ENCODE measurements at places on chromosomes 1 and 21. TPM values are rescaled to one million over a fixed set of nuclear protein-coding genes. Genes with fewer than 3 reads are reported as not detected.

DNA sequence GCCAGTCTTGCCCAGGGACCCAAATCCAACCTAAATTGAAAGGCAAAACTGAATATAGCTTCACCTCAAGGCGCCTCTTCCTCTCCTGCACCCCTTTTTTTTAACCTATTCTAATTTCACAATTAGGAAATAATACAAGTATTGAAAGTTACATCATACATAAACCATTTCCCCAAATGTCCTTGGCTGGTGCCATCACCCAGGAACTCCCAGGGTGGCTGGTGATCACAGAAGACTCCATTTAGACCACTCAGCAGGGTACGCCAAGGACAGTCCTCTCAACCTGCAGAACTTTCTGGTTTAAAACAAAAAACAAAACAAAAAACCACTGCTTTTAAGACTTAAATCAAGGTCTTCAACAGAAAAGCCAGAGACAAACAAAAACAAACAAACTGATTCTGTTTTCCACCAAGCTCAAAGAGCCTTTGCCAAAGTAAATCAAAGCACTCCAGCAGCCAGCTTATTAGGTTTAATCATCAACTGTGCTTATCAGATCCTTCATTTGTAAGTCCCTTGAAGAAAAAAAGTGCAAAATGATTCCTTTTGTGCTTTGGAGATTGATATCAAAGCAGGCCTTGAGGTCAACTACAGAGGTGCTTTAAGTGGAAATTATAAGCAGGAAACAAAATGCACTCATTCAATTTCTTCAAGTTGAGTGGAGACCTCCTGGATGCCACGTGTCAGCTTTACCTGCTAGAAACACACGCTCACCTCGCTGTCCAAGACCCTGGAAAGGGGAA, 113.0 kb downstream of the ETS2 start:
- DNase-seq = no peak

DNA sequence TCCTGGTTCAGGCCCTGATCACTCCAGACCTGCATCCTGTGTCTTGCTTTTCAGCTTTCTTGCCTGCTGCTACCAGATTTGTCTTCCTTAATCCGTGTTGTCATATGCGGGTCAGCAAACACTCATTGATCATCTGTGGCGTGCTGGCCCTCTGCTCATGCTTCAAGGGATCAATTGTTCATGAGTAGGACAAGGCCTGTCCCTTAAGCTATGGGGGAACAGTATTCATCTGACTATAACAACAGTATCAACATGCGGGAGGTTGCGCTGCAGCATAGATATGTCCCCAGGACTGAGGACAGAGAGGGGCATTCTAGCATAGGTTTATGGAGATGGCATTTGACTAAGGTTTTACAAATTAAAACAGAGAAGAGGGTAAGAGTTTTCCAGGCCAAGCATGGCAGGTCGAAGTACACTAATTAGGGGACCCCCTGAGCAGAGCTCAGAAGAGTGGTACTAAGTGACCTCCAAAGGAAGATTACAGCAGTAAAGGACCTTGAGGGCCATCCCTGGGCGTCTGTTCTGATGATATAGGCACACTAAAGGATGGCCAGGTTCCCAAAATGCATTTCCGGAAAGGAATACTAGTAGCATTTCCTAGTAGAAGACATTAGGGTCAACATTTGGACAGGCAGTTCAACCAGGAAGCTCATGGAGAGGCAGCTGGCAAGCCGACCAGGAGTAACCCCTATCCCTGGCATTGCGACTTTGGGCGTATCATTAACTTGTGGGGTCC, 811 bp upstream of the ZNF672 start:
- DNase-seq = no peak

DNA sequence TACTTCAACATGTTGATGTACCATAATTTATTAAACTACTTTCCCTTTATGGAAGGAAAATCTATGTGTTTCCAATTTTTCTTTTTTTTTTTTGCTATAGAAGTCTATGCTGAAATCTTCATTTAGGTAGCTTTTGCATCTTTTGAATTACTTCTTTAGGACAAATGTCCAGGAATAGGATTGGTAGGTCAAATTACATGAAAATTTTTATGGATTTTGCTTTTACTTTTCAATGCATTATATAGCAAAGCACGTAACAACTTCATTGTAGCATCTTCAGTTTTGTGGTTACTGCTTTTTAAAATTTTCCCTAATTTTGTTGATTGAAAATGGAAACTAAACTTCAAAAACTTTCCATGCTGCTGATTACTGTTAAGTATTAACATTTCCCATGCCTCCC, 12.0 kb upstream of the PLA2G2C start:
- no peak for DNase-seq

GRCh38 chr21:33367309-33367973, 35.8 kb upstream of the IFNGR2 start:
- DNase-seq = no peak

DNA sequence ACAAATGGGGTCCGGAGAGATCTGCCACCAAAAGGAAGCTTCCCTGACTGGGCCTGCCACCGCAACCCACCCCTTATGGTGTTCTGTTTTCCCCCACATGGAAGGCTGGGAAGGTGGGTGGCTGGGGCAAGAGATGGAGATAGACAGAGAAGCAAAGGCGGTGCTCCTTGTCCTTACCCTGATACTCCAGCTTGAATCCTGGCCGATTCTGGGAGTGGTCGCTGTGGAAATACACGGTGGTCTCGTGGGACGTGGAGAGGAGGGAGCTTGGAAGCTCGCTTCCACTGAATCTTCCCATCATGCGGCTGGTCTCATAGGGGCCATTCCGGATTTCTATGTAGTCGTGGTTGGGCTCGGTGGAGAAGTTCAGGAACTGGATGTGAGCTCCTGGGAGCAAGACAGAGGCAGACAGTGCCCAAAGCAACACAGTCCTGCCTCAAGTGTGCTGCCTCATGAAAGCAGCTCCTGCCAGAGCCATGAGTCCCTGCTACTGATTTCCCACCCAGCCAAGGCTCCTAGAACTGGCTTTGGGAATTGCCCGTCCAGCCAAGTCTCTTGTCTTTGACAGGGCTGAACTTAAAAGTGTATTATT, 138.5 kb downstream of the ZSCAN20 start:
- no peak for DNase-seq

GRCh38 chr21:27168084-27168483, 201.2 kb upstream of the ADAMTS5 start:
- no peak for DNase-seq

GRCh38 chr1:97061604-97062003, 340.0 kb downstream of the PTBP2 start:
- no peak for DNase-seq

DNA sequence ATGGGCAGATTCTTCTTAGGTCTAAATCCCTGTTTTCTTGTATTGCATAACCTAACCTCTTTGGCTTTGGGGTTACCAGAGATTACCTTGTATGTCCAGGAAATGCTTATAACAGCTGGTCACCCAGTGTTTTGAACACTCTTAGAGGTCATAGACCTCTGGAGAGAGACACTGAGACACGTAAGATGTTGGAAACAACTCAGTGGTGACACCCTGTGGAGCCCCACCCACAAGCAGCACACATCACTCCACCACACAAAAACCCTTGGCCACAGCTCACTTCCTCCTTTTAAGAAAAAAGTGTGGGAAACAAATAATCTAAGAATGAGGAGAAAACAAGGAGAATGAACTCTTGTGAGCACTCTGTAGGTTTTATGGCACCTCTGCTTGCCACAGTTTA, 26.3 kb upstream of the CYP4B1 start:
- no peak for DNase-seq

DNA sequence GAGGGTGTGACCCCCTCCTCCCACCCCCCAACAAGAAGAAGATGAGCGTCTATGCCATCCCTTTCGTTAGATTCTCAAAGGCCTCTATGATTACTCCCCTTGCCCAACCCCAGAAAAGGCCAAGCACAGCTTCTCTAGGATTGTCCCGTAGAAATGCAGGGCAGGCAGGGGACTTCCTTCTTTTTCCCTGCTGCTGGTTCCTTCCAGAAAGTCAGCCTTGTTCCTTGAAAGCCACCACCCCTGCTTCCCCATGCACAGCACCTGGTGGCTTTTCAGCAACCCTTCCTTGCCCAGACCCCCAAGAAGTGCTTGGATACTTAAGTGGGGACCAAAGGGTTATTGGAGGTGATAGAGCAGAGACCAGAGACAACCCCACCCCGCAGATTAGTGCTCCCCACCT, 75.1 kb downstream of the ARHGEF10L start:
- DNase-seq = no peak

DNA sequence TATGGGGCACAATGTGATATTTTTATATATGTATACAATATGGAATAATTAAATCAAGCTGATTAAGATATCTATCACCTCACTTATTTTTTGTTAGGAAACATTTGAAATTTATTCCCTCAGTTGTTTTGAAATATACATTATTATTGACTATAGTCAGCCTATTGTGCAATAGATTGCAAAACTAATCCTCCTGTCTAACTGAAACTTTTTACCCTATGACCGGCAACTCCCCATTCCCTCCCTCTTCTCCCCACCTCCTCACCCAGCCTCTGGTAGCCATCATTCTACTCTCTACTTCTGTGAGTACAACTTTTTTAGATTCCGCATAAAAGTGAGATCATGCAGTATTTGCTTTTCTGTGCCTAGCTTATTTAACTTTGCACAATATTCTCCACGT, 117.7 kb upstream of the SGIP1 start:
- no peak for DNase-seq

Gene SLC6A17
- 3.2 TPM for total RNA-seq

- DNase-seq = no peak
These were observed 29.0 kb upstream of the CCDC190 start for GRCh38 chr1:162889989-162890388.

GRCh38 chr1:92820024-92820423, 11.8 kb upstream of the RPL5 start:
- peak; percentile 39 for DNase-seq

DNA sequence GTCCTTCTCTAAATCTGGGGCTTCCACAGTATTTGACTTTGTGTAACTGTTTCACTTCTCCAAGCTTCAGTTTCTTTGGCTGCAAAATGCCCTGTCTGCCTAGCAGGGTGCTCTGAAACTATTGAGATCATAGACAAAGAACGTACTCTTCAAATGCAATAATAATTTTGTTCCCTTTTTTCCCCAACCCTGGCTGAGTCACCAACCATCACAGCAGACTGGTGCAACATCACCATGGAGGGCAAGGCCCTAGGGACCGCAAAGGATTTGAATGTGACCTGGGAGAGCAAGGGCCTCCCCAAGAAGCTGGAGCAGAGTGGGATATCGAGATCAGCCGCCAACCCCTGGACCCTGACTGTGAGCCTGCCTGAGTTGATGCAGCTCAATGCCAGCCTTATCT, 115.0 kb downstream of the FCRL5 start:
- DNase-seq = no peak

Gene CNIH3
- 8.4 TPM for total RNA-seq

- no peak for DNase-seq
These were observed 107.7 kb upstream of the ERRFI1 start for GRCh38 chr1:8133657-8134430.

DNA sequence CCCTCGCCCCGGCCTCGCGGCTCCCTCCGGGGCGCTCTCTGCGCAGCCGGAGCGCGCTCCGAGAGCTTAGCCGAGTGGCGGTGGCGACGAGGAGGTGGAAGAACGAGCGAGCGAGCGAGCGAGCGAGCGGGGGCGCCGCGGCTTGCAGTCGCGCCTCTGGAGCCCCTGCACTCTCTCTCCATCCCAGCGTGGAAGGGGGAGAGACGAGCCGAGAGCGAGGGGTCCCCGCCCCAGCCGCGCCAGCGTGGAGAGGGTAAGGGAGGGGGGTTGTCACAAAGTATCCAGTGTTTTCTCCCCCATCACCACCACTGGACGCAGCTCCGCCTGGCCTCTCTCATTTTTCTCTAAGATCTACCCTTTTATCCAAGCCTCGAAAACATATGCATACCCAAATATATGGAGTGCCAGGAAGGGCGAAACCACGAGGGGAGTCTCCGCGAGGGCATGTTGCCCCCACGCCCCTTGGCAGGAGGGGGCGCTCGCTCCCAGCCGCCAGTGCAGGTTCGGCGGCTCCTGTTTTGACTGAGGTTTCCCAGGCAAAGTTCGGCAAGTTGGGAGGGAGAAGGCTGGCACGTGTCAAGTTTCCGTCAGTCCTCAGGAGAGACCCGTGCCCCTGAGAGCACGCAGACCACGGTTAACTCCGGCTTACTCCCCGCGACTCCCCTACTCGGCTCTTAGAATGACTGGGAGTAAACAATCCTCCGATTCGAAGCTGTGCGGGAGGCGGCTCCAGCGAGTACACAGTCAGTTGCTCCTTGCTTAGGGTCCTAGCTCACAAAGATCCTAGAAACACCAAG, 569 bp upstream of the DAB1 start:
- no peak for DNase-seq

DNA sequence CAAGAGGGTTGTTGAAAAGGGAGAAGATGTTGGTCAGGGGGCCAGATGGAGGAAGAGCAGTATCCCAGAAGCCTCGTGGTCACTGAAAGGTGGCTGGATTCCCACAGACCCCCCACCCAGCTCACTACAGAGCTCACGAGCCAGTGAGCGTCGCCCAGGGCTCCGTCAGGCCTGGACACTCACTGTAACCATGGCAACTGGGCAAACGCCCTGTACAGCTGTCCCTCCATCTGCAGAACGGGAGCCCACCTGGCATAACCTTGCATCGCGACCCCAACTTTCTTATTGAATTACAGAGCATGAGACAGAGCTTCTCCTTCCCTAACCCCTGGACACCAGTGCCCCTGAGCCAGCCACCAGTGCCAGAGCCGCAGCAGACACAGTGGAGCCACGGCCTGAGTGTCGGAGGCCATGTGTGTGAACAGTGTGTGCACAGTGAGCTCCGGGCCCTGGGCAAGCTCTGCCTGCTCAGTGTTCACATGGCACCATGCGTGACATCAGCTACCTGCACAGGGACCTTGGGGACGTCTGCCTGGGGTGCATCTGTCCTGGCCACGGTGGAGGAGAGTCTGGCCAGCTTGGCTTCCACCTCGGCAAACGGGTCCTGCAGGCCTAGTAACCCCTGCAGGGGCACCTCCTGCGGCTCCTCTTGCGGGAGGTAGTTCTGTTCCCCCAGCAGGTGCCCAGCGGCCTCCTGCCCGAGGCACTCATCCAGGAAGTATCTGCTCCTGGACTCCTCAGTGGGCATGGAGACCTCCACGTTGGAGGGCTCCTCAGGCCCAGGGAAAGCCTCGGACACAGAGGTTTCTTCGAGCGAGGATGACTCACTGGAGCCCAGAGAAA, 25.9 kb upstream of the DDOST start:
- DNase-seq = no peak

- peak; percentile 30 for DNase-seq
These were observed 36.9 kb upstream of the QSOX1 start for GRCh38 chr1:180117764-180118116.
